ENCODE measurements at places on chromosomes 4 and X.

DNA sequence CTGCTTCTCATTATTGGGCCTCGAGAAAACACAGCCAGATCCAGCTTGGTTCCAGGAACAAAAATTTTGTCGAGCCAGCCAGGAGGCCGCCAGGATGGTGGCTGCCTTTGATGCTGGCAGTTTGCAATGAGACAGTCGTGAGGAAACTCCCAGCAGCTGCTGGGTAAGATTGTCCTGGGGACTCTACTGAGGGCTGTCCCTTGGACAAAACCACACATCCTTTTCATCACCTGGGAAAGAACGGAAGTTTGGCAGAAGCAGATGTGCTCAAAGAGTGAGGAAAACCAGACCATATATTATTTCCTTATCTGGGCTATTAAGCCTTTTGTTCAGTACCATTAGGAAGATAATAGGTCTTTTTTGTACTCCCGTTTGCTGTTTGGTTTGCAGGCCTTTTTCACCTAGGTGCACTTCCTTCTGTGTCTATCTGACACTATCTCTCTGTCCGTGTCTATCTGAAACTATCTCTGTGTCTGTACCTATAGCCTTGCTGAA lies 13.4 kb upstream of the PAPSS1 start:
- DNase-seq = no peak

DNA sequence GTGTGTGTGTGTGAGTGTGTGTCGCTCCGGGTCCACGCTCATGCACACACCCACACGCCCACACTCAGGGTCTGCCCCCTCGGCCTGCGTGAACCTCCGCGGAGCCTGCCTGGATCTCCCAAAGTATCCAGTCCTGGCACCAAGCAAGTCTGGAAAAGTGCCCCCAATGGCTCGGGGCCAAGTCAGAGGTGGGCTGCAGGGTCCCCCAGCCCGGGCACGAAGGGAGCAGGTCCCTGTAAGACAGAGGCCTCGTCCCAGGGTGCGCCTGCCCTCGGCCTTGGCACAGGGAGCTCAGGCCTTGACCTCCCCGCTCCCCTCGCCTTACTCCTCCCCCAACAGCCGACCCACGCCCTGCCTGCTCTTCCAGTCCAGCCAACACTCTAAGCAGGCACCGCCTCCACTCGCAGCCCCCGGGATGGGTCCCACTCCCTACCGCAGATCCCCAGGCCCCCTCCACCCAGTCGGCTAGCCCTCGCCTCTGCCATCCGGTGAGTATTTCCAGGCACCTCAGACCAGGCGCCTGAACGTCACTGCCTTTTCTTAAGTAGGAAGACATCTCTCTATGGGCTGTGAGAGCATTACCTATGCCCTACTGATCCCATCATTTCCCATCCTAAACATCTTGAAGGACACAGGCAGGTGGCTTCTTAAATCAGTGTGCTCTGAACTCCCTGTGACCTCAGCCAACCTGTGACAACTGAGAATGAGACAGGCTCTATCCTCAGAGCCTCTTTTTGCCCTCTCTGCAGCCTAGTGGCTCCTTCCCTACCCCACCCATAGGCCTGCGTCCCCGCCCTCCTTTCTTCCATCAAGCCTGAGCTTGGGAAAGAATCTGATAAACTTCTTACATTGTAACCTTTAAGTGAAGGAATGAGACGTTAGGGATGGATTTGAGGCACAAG lies 704 bp downstream of the FAM114A1 start:
- DNase-seq = no peak

GRCh38 chrX:27915617-27916016 lies 65.6 kb downstream of the DCAF8L1 start:
- no peak for DNase-seq

- DNase-seq = no peak
Observed at GRCh38 chr4:182268966-182269365, 25.8 kb downstream of the TENM3 start.

GRCh38 chr4:38734911-38735310 lies 47.9 kb downstream of the TLR10 start:
- peak; percentile 53 for DNase-seq

GRCh38 chrX:24334461-24334860 lies 20.6 kb upstream of the SUPT20HL2 start:
- DNase-seq = no peak

Data from DMS79 (cell line).